ENCODE measurements at places on chromosomes 1 and 21.

DNA sequence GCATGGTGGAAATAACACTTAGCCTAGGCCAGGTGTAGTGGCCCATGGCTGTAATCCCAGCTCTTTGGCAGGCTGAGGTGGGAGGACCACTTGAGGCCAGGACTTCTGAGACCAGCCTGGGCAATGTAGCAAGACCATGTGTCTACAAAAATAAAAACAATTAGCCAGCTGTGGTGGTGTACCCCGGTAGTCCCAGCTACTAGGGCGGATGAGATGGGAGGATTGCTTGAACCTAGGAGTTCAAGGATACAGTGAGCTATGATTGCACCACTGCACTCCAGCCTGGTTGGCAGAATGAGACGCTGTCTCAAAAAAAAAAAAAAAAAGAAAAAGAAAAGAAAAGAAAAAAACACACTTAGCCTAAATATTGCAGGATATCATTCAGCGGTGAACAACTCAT is 20.9 kb downstream of the AK4 start:
- DNase-seq = no peak

DNA sequence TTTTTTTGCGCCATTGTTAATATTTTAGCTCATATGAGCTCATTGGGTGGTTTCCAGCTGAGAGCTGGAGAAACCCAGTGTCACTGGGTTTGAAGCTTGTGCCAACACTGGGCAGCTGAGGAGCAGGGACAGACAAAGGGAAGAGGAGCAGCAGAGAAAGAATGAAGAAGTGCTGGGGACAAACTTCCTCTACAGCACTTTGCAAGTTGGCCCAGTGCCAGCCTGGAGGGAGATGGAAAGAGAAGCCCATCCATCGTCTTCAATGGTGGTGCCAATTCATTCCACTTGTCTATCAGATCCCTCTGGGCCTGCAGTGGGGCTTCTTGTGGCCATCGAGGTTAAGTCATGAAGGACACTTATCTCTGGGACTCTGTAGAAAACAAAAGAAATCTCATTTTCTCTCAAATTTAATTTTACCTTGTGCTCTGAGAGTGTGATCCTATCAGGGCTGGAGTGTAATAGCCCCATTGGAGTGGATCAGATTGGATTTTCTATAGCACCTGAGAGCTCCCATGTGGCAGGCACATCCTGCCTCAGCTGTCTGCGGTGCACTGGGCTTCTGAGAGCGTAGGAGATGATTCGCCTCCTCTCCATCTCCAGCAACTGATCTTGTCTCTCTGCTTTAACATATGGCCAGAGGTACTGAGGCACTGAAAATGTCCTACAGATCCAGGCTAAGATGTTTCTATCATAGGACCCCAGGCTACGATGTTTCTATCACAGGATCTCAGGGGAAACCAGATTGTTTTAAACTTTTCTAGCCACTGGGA is 114.7 kb downstream of the TNR start:
- DNase-seq = no peak

DNA sequence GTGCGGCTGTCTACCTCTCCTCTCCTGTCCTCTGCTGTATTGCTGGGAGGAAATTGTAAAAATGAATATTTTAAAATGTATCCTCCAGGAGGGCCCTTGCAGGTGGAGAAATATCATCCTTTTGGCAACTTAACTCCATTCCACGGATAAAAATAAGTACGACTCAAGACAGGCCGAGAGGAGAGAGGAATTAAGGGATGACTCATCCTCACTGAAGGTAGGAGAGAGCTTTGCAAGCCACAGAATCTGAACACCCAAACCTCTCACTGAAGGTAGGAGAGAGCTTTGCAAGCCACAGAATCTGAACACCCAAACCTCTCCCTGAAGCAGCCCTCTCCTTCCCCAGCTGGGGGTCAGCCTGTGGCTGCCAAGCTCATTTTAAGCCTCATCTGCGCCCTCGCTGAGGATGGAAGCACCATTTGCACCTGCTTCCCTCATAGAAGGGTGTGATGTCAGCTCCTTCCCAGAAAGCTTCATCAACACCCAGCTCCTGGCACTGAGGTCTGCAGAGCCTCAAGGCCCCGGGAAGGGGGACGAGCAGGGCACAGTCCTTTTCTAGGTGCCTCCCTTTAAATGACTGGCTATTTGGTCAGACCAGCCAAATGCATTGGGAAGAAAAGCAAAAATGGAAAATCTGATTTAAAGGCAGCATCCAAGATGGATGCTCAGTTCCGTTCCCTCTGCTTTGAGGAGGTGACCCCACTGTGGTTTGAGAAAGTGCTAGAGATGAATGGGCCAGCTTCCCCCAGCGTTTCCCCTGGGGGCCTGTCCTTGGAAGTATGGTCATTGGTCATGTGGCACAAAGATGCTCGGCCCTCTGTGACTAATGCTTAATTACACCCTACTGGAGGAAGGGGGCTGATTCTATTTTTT is 12.9 kb upstream of the SELENON start:
- DNase-seq = no peak

- no peak for DNase-seq
Measured at GRCh38 chr1:80384083-80384830, 1377.7 kb upstream of the ADGRL4 start.

GRCh38 chr1:58608945-58609344 is 31.9 kb upstream of the TACSTD2 start:
- DNase-seq = no peak

DNA sequence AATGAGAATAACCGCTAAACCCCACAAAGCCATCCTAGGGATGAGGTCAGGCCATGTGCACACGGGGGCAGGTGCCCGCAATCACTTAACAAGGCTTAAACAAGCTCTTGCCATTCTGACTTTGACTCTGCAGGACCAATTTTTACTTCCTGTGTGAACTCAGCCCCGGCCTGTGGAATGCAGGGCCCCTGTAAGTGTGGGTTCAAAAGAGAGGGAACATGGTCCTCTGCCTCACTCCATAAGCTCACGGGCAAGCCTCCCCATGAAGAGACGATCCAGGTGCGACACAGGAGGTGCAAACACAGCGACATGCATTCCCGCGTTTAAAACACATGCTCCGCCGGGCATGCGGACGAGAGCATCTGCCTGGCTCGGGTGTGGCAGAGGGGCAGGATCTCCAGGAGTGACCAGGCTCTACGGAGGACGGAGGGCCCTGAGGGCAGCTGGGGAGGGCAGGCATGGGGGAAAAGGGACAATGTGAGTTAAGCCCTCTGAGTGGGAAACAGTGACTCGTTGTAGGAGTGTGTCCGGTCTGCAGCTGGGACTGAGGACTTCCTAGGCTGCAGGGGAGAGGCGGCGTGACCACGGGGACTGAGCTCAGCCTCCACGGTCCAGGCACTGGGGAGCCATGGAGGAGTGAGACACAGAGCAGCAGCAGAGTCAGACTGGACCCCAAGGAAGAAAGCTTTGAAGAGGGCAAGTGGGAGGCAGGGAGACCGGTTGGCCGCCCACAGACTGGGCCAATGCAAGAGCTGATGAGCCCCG is 40.6 kb upstream of the AJAP1 start:
- DNase-seq = no peak

DNA sequence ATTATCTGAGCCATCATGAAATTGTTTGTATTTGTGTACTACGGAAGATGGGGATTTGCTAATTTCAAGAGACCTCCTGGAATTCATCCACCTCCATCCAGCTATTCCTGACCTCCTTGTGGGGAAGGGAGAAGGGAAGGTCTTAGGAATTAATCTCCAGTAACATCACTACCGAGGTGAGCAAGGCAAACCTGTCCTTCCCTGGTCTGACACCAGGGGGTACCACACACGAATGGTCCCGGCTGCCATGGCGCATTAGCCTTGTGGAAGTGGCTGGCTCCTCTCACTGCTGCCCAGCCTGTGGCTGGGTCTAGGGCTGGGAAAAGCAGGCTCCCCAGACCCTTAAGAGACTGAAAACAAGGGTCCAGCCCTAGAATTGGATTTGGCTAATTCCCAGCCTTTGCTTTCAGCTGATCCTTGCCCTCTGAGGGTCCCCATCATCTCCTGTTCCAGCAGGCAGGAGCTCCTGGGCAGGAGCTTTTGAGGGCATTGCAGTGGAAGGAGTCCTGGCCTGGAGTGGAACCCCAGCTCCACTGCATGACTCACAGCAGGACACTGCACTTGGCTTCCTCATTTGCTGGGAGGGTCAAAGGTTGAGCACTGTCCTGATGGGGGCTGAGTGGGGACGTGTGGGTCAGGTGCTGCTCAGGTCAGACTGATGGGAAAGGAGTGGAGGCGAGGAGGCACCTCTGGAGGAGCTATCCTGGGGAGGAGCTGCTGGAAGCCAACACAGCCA is 34.8 kb downstream of the RIMS3 start:
- DNase-seq = no peak

DNA sequence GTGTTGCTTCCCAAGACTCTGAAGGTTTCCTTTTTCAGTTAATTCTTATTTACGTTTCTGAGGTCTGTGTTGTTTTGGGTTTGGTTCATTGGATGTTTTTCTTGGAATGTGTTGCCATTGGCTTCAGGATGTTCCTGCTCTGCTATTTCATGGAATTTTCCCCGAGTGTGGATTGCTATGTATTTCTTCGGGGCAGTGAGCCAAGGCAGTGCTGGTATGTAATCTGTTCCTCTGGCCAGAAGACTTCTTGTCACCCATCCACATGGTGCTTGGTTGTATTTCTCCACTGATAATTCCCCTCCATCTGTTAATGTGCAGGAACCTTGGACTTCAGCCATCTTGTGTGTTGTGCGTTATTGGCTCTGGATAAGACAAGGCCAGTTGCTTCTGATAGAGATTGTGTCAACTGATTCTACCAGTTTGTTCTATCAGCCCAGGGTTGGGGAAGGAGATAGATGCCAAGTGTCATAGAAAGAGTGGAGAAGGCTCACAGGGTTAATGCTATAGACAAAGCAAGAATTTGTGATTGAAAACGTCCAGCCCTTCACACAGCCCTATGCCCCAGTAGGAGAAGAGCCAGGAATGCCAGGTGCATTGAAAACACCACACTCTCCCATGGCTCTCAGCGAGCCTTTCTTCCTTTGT is 505.2 kb downstream of the PLPP3 start:
- peak; percentile 89 for DNase-seq

DNA sequence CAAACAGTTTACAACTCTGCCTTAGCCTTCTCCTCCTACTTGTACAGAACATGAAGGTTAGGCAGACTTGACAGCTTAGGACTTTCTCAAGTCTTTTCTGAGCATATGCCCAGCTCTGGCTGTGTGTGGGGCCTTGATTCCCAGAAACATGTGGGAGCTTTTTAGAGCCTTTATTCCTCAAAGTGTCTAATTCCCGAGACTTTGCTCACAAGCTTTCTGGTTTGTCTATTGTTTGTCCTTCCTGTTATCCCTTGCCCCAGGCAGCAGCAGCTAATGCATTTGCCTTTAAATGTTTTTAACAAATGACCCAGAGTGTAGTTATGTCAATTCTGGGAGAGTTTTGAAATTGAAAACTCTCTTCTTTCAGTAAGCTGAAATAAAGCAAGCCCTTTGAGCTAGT is 29.2 kb downstream of the ST7L start:
- no peak for DNase-seq

- DNase-seq = no peak
Measured at GRCh38 chr1:172778456-172779455, 119.9 kb downstream of the FASLG start.

DNA sequence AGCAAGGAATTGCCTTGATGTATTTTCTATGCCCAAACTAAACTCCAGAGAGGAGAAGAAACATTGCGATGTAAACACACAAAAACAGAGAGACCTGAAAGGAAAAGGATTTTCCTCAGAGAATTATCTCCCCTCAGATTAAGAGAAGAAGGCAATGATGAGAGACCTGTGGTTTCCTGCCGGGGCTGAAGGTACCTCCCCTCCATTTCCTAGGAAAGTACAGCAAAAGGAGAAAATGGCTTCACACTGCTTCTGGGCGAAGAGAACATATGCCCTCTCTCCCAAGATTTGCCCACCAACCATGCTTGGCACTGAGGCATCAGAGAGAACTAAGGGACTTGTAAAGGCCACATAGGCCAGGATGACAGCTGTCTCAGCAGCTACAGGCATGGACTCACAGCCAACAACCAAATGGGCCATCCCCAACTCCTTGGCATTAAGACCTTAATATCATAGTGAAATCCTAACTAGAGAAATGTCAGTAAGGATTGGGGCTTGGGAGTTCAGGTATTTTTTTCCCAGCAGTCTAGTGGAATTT is 523.0 kb downstream of the PTPRC start:
- DNase-seq = no peak

DNA sequence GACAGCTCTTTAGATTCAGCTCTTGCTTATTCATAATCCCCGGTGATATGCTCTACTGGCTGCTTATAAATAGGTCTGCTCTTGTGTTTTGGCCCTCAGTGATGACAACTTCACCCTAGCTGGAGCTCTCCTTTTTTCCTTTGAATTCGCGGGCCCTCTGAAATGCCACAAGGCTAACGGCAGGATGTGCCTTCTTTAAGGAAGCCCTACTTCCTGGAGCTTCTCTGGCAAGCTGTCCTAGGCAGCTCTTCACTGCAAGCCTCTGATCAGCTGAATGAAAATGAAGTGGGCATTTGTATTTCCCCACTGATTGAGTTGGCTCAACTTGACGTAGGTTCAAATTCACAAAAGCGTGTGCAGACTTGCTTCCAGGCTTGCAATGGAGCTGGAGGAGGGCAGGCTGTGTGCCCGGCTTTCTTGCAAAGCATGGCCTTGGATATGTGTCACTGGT is 22.2 kb downstream of the SGIP1 start:
- no peak for DNase-seq

GRCh38 chr1:15508700-15509487 is 15.1 kb downstream of the CASP9 start:
- DNase-seq = peak; percentile 46

DNA sequence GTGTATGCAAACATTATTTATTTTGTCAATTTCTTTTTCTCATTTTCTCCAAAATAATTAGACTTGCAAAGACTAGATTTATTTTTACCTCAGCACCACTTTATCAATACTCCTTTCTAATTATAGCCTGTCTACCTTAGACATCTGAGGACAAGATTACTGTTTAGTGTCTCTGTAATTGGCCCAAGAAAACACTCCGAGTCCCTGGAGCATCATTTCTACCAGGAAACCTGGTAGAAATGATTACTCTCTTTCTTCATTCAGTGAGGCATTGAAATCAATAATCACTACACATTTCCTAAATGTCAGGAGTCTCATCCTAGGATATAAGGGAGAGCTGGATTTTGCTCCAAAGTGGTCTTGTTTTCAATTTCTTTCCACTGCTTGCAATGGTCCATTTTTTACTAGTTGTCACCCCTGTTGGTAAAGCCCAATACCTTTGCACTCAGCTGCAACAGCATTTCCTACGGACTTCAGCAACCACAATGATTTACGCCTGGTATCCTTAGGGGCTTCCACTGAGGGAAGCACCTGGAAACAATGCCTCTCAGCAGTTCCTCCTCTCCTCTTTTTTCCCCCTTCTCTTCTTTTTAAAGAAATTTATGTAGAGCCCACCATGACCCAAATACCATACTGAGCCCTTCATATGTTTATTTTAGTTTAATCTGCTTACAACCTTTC is 64.6 kb downstream of the GRIK1 start:
- DNase-seq = no peak

Measured in coronary artery (tissue), 2 donors.